ENCODE measurements at places on chromosomes 4 and X.

DNA sequence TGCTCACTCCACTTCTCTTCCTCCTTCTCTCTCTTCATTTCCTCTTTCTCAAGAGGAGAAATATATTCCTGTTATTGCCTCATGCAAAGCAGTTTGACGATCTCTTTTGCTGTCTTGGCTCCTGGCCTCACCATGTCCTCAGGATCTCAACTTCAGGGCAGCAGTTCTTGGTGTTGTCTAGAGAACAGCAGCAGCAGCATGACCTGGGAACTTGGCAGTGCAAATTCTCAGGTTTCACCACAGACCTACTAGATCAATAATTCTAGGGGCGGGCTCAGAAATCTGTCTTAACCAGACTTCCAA is 193.4 kb upstream of the EDNRA start:
- no peak for DNase-seq

DNA sequence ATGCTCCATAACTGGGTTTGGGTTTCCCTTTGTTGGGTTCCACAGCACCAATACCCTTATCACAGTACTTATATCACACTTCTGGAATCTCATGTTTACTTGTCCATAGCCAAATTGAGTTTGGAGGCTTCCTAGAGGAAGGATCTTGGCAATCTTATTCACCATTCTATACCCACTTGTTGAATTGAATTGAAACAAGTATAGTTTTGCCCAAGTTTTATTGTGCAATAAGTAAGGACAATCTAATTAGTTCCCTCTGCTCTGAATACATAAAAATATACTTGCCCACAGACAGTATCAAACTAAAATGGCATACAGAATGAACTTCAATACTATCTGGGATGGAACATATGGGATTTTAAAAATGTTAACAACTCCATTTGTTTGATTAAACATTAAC is 40.3 kb downstream of the SEC31A start:
- no peak for DNase-seq

- DNase-seq = no peak
Observed at GRCh38 chr4:124065936-124066335, 646.6 kb downstream of the ANKRD50 start.

DNA sequence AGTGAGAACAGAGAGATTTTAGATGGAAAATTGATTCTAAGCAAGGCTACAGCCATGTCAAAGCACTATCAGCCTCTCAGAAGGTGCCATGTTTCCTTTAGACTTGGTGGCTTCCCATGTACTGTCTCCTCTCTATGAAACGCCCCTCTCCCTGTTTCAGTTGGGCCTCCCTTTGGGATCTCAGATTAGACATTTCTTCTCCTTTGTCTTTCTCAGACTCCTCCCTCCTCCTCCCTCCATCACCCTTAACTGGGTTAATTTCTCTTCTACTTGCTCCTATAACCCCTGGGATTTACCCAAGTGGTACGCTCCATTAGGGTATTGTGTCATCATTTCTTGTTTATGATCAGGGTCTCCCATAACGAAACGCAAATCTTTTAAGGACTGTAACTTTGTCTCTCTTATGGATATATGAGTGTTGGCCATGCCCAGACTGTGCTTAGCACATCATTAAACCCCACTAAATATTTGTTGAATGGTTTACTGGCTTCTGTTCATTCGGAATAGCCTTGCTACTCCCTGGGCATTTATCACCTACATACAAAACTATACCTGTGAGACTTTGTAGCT is 106.8 kb downstream of the FAM9B start:
- DNase-seq = no peak

DNA sequence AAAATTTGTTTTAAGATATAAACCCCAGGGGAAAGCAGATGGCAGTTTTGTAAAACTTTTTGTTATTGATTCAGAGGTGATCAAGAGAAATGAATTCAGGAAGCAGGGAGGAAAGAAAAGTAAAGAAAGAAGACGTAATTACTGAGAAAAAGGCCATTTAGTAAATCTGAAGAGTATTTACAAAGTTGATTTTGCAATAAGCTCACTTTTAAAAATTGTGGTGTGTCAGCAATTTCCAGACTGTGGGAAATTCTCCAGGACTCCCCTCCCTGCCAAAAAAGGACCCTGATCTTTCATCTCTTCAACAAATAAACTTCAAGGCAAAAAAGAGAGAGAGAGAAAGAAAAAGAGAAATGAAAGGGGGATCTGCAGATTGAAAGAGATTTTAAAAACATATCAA is 36.6 kb downstream of the PCYT1B start:
- no peak for DNase-seq

Data from NCI-H748 treated with DMSO at 0.1 percent for 48 hours (cell line).